DMS79 (cell line): ENCODE measurements at places on chromosomes 6 and 20.
A peak's percentile ranks its signal among the peaks of the same experiment; 100 is the strongest.

DNA sequence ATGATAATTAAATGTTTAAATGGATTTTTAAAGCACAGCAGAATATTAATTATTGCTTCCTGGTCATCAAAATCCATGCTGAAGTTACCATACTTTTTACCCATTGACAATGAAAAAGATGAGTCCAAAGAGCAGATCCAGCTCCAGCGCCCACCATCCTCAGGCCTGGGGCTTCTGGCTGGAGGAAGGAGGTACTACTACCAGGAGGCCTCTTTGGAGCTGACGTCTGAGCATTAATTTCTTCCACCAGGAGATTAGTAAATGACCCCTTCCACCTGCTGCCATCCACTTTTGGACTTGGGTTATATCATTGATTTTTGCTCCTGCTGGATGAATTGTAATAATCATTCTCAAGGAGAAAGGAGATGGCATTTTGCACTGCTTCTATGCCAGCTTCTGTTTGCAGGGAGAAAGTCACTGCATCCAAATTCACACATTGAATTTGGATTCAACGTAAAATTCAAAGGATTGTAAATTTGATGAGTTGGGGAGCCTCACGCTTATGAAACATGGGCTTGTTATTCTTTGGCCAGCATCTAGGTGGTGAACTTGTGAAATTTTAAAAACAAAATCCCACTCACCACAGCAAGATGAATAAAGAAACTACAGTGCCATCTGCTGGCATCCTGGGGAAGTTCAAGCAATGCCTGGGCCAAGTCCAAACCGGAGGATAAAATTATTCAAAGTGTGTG lies 121.8 kb downstream of the SASH1 start:
- DNase-seq, result peak; percentile 3

DNA sequence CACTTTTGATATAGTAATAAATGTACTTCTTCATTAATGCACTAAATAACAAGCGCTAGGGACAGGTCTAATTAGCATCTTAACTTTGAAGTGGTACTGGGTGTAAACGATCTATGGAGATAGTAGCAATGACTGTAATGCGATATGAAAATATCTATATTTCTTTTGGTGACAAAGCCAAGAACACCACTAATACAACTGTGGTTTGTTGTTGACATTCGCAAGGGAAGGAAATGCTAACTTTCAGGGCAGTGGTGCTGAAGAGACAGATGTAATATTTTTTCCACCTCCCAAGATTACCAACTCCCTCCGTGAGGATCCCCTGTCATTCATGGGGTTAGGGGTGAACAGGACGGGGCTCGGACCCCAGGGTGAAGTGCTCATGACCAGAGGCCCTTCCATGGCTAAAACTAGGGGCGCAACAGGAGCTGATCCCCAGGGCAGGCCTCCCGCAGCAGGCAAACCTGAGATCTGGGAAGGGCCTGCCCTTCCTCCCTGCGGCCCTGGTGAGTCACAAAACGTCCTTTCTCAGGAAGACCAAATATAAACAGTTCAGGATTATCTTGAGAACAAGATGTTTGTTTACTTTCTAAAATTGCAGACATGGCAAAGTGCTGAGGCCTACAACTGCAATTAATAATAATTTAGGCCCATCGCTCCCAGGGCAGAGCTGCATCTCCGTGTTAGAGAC lies 65.0 kb upstream of the TOX2 start:
- DNase-seq, result no peak

GRCh38 chr20:63049561-63050221 lies 42.9 kb upstream of the BHLHE23 start:
- DNase-seq, result no peak

DNA sequence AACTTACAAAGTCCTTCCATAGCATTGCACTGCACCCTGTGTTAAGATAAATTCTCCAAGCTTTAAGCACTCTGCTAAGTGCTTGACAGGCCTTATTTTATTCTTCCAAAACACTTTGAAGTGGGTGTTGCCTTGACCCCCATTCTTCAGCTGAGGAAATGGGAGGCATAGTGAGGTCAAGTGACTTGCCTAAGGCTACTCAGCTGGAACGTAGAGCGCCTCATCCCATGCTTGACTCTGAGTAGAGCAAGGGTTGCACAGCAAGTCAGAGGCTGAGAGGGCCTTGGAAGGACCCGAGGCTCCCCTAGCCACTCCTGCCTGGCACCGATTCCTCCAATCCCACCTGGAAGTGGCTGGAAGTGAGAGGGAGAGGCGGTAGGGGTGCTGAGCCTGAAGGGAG lies 19.6 kb upstream of the CSNK2A1 start:
- DNase-seq, result no peak
